Cardiac fibroblast (primary cell): ENCODE measurements at places on chromosomes 3 and 15.
A peak's percentile ranks its signal among the peaks of the same experiment; 100 is the strongest.

GRCh38 chr3:111751961-111752360 is 107.1 kb upstream of the PHLDB2 start:
- DNase-seq = peak; percentile 53

- DNase-seq = no peak
Observed at GRCh38 chr3:15014606-15015328, 50.3 kb downstream of the MRPS25 start.

GRCh38 chr3:40869939-40870338 is 329.4 kb upstream of the CTNNB1 start:
- DNase-seq = no peak

DNA sequence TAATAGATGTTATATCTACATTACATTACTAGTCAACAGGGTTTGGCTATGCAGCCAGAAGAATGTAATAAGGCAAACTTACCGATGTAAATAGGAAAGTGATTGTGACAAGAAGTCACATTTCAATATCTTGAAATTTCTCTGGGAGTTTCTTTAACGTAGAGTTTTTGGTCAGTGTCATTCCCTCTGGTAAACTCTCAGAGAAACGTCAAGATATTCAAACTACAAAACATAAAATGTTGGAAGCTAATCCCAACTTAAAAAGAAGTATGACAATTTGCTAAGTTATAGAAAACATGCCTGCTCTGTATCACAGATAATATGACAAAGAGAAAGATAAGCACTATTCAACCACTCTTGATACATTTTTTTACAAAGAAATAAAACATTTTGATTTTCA is 111.2 kb upstream of the PRICKLE2 start:
- DNase-seq = no peak

DNA sequence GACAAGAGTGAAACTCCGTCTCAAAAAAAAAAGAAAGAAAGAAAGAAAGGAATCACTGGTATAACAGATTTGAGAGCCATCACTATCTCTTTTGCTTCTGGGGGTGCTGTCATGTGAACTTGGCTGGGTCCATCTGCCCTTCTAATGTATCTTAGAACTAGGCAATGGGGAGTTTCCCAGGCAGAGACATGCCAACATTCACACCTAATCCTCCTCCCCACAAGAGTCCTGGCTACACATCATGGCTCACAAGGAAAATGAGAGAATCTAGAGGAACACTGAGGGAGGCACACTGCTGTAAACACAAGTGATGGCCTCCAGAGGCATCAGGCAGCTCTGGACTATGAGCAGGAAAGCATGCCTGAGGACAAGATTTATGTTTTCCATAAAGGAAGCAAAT is 67.8 kb upstream of the PPP2R3A start:
- no peak for DNase-seq

DNA sequence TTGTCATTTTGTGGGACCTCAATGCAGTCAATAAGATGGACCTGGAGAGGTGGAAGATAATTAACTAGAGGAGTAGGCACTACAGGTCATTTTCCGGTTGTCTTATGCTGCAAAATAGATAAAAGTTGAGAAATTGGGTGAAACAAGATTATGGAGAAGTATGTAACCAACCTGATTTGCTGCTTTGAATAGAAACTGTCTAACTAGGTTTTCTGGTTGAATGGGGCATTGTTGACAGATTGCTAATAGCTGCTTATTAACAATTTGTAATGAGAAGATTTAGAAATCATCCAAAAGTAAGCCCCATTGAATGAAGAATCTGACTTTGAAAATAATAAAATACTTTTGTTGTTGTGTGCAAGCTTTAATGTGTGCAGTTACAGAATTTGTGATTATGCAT is 26.2 kb downstream of the PIAS1 start:
- DNase-seq = no peak

DNA sequence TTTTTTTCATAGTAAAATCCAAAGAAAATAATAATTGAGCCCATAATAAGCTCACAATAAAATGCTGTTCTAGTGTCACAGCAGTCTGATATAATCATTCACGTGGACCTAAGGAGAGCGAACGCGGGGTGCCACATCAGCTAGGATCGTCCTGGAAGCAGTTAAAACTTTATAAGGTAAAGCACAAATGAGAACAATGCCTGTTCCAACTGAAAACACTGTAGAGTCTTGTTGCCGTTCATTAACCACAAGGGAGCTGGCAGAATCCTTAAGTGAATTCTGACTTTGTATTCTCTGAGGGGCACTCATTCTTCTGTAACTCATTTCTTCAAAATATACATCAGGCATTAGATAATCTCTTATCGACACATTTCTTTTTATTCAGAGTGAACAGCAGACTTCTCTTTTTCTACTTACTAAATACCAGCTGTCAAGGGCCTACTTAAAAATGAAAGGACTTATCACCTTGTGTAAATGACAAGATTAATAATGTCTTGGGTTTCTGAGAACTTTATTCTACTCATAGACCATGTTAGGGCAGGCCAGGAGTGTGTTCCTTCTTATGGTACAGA is 524.6 kb downstream of the MECOM start:
- DNase-seq = no peak

DNA sequence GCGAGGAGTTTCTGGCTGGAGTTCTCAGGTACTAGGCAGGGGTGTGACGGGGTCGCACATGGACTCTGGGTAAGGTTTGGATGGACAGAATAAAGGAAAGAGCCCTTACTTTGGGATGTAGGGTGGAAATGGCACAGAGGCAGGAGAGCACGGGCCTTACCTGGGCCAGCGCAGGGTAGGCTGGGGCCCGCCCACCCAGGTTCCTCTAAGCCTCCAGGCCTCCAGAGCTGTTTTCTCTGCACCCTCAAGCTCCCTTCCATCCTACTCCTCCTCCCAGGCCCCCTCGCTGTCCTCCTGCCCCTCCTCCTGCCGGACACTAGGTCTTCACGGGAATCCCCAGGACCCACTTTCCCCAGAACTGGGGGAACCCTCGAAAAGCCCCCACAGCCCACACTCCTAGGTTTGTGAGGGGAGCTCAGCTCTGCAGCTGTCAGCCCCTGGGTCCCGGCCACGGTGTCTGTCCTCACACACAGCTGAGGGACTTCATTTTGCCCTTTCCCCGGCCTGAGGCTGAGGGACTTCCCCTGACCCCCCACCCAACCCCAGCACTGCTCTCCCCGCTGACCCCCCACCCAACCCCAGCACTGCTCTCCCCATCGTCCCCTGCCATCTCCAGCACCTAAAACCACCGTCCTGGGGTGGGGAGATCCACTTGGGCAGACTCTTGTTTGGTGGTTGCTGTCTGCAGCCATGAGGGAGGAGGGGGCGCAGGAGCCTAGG is 53.0 kb upstream of the PCSK6 start:
- DNase-seq = no peak

DNA sequence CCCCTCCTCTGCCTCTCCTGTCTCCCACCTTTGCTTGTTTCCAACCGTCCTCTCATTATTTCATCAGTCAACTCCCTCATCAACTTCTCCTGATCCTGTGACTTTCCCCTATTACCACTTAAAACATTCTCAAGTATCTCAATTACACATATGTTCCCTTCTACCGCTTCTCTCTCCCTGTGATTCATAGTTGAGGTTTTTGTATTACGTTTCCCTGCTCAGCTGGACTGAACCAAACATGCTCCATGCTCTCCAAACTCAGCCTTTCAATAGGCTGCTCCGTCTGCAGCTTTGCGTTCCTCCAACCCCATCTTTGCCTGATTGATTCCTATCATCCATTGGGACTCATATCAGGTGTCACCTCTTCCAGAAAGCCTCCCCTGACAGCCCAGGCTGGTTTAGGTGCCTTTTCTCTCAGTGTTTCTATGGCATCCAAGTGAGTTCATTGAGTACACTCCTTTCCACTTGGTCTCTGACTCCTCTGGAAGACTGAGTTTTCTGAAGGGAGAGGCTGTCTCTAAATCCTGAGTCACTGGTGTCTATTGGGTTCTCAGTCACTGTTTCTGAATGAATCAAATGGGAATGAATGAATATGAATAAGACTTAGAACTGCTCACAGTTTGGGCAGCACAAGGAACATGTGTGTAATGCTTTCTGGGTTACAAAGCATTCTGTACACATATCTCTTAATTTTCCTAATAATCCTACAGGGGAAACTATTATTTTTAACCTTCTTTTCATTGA is 56.4 kb downstream of the PLD1 start:
- peak; percentile 89 for DNase-seq

GRCh38 chr3:152388631-152389030 is 119.9 kb downstream of the MBNL1 start:
- no peak for DNase-seq
